ENCODE measurements at places on chromosomes 6 and 20. TPM values are rescaled to one million over a fixed set of nuclear protein-coding genes. Genes with fewer than 3 reads are reported as not detected.

HLA-G gene
- not detected for total RNA-seq

DNA sequence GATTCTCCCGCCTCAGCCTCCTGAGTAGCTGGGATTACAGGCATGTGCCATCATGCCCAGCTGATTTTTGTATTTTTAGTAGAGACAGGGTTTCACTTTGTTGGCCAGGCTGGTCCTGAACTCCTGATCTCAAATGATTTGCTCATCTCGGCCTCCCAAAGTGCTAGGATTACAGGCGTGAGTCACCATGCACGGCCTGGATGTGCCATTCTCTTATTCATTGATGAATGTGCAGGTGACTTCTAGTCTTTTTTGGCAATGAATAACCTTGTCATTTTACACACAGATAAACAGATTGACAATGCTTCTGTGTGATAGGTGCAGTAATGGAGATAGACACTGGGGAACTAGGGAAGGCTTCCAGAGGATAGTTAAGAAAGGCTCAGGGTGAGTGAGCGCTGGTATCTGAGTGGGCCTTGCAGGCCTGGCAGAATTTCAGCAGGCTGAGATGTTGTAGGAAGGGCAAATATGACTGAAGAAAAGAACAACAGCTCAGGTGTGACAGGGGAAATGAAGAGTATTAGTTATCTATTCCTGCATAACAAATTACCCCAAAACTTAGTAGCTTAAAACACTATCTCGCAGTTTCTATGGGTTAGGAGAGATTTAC, 23.3 kb downstream of the PPARD start:
- DNase-seq, result no peak

CLDN20 gene
- not detected for total RNA-seq

- no peak for DNase-seq
Observed at GRCh38 chr6:14348389-14348788, 230.8 kb downstream of the CD83 start.

- DNase-seq, result peak; percentile 76
Observed at GRCh38 chr20:56636716-56637115, 7.6 kb downstream of the TFAP2C start.

DNA sequence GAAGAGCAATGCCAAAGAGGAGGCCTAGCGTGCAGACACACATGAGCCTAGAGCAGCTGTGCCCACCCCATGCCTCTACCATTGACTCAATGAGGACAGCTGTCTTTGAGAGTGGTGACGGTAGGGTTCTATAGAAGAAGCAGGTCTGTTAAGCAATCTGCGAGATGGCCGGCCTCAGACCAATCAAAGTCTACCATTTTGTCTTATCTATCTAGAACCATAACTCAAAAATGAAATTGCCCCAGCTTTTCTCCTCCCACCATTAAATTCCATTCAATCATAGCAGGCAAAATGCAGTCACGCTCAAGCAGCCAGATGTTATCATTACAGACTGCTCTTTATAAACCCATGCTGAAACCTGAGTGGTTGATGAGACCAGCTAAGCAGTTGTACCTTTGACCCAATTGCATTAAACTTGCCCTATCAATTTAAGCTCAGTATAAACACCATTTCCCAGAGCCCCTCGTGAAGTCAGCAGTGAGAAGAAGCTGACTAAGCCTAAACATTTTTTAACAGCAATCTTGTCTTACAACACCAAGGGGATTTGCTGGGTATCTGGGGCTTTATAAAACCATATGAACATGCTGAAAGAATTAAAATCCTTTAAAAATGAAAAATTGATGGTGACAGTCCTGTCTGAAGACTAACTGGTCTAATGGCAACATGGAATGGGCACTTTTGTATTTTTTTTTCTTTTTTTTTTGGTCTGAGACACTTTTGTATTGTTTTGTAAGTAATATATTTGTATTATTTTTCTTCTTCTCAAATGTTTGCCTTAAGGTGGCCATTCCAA, 57.5 kb downstream of the FOXC1 start:
- DNase-seq, result no peak

GRCh38 chr6:134172706-134173365, 120.4 kb upstream of the SLC2A12 start:
- DNase-seq, result peak; percentile 11

DNA sequence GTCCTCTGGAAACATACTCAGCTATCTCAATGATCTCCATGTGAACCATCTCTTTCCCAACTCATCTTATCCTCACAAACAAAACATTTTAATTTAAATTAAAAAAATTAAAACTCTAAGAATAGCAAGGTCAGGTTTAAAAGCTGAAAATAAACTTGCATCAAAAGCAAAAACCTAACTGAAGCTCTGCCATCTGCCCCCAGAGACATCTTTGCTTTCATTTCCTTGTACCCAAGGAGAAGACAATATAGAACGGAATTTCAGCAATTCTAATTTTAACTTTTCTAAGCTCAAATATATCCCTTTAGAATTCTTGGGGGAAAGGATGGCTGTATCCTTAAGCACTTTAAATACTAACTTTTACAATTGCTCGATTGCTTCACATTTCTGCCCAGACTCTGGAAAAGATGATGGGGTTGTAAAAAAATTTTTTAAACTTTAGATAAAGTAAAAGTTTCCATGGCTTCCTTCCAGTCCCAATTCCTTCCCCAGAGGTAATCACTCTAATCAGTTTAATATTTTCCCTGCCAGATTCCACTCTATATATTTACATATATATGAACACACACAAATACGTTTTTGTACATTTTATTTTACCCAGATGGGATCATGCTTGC, 69.2 kb upstream of the SMIM29 start:
- DNase-seq, result no peak

GRCh38 chr6:23533311-23533710, 592.7 kb upstream of the NRSN1 start:
- no peak for DNase-seq

DNA sequence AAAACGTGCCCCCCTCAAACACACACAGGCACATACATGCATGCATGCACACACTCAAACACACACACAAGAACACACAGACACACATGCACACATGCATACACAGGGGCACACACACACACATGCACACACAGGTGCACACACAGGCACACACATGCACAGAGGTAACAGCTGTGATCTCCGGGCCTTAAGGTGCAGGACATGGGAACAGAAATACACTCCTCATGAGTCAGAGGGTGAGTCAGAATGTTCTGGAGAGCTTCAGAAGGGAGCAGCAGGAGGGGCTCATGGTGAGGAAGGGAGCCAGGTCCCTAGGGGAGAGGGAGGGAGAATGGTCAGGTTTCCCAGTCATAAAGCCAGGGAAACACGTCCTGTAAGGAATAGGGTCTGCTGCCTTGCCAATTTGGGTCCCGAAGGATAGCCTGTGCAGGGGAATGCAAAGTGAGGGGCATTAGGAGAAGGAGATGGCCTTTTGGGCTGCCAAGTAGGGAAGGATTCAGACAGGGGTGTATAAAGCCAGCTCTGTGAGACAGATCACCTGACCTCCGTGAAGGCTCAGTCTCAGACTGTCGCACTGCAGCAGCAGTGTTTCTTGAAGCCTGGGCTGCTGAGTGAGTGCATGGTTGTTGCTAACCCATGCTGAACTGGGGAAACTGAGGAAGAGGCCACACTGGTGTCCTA, 123.9 kb downstream of the MAFB start:
- peak; percentile 86 for DNase-seq
